Mammary epithelial cell (primary cell): ENCODE measurements at places on chromosomes 5 and 9. TPM values are rescaled to one million over a fixed set of nuclear protein-coding genes. Genes with fewer than 3 reads are reported as not detected.

The CD180 gene
- not detected in 2 replicates for total RNA-seq

The CDK5RAP2 gene
- 43.5 and 50.3 TPM in 2 replicates for total RNA-seq

The F2RL1 gene
- total RNA-seq, result 93.5 TPM

The COMMD10 gene
- total RNA-seq, result 26.7 TPM

The GAPVD1 gene
- total RNA-seq, result 73.7 TPM

The DMRTA1 gene
- total RNA-seq, result 0.61 TPM in 2 replicates

The OTP gene
- total RNA-seq, result not detected

The RNF180 gene
- 2.9 and 5.7 TPM in 2 replicates for total RNA-seq

The EDIL3 gene
- total RNA-seq, result 137 TPM

The C9orf153 gene
- total RNA-seq, result 0.33 TPM

The KCNV2 gene
- not detected in 2 replicates for total RNA-seq

The NOTCH1 gene
- 170 TPM for total RNA-seq

The OMD gene
- not detected in 2 replicates for total RNA-seq

The SH3GL2 gene
- total RNA-seq, result not detected in 2 replicates

The PCDHGA11 gene
- 8.5 TPM for total RNA-seq

The NR5A1 gene
- total RNA-seq, result not detected in 2 replicates

GRCh38 chr9:105258225-105258737 lies 13.8 kb downstream of the SLC44A1 start:
- no peak for DNase-seq

DNA sequence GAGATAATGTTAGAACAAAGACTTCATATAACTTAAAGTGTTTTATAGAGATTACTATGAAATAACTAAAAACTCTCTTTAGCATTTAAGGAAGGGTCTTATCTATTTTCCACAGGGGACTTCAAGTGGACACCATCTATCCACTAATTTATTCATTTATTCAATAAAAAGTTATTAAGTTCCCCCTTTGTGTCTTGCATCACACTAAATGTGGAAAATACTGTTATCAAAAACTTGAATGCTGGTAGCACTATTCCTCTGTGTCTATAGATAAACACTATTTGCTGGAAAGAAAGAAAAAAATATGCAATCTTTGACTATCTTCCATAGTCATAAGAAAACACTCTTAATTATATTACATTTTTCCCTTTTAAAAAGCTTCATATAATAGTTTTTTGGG lies 20.1 kb upstream of the ZNF622 start:
- DNase-seq, result no peak

GRCh38 chr9:35103660-35104191 lies 795 bp upstream of the STOML2 start:
- no peak for DNase-seq

GRCh38 chr5:167644619-167645018 lies 646.8 kb upstream of the WWC1 start:
- peak; percentile 87 for DNase-seq

GRCh38 chr5:33921002-33921401 lies 15.2 kb upstream of the RXFP3 start:
- DNase-seq, result no peak

- no peak for DNase-seq
Observed at GRCh38 chr9:81833563-81834345, 94.5 kb upstream of the SPATA31D4 start.

- no peak for DNase-seq
Observed at GRCh38 chr5:139488260-139488659, 5.7 kb upstream of the STING1 start.

DNA sequence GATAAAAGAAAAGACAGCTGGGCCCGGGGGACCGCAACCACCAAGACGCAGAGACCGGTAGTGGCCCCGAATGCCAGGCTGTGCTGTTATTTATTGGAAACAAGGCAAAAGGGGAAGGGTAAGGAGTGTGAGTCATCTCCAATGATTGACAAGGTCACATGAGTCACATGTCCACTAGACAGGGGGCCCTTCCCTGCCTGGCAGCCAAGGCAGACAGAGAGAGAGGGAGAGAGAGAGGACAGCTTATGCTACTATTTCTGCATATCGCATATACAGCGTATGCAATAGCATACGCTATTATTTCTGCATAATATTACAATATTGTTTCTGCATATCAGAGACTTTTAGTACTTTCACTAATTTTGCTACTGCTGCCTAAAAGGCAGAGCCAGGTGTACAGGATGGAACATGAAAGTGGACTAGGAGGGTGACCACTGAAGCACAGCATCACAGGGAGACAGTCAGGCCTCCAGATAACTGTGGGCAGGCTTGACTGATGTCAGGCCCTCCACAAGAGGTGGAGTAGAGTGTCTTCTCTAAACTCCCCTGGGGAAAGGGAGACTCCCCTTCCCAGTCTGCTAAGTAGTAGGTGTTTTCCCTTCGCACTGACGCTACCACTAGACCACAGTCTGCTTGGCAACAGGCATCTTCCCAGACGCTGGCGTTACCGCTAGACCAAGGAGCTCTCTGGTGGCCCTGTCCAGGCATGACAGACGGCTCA lies 50.3 kb downstream of the RFX3 start:
- no peak for DNase-seq

- DNase-seq, result no peak
Observed at GRCh38 chr9:91816356-91816755, 133.7 kb downstream of the ROR2 start.

GRCh38 chr9:106286249-106286648 lies 576.7 kb upstream of the ZNF462 start:
- DNase-seq, result peak; percentile 27

- DNase-seq, result no peak
Observed at GRCh38 chr5:27523629-27524028, 485.2 kb upstream of the CDH9 start.

DNA sequence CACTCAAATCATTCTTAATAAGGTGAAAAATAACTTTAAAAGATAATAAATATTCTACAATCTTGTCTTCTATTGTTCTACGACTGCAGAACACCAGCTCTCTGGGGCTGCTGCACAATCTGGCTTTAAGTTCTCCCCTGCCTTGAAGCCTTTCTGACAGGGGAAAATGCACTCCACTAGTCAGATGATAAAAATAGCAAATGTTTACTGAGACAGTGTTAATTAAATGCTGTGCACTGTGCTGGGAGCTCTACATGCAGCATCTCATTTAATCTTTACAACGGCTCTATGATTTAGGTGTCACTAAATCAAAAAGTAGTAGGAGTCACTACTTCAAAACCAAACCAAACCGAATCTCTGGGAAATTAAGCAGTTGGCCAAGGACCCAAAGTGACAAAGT lies 132.7 kb downstream of the SLIT3 start:
- no peak for DNase-seq

DNA sequence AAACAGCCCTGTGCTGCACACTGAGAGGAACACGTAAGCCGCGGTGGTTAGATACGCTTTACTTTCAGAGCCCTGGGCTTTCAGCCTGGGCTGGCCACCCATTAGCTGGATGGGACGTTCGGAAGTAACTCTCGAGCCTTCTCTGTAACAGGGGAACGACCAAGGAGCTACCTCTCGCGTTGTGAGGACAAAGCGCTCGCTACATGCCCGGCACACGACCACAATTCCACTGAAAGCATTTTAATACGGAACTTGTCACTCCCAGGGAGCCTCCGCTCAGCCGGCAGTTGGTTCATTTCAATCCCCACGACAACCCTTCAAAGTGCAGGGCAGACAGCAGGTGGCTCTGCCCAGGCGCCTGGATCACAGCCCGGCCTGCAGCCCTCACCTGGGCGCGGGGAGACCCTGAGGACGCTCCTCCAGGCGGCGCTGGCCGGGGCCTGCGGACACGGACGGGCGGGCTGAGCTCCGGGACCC lies 368 bp downstream of the SURF1 start:
- DNase-seq, result no peak

DNA sequence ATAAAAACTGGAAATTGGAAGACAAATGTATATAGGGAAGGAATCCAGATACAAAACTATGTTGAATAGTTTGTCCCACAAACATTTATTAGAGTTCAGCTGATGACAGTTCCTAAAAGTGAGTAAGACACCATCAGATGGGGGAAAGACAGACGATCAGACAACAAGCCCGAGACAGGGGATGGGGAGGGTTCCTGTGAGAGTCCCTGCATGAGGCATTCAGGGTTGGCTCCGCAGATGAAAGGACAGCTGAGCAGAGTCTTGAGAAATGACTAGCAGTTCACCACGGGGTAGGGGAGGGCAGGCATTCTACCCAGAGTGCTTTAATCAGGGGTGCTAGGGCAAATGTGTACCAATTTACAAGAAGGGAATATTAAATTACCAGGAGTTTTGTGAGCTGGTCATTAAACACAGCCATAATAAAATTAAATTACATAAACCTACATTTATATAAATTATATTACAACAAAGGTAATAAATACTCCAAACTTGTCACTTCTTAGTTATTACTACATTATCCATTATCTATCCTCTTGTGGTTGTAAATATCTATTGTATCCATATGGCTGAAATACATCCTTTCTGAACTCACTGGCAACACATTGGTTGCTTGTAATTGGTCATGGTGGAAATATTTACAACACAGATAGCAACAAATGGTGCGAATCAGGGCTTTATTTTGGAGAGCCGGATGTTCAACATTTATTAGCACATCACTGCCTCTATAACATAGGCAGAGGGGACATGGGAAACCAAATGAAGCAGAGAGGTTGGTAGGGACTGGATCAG lies 27.8 kb downstream of the TNFSF15 start:
- no peak for DNase-seq

DNA sequence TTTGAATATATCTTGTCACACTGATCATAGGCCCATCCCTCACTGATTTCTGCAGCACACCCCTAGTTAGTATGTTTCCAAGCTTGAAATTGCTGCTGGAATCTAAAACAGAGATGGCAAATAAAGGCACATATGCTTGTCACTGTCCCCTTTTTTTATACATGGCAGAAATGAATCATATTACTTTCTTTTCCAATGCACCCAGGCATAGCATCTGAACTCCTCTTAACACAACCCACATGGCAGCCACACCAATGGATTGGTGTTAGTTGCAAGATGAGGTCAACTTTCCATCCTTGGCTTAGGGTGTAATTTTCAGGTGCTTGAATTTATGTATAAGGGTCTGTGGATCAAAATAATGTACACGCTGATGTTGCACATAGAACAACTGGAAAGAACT lies 473.8 kb upstream of the ZNF608 start:
- no peak for DNase-seq

DNA sequence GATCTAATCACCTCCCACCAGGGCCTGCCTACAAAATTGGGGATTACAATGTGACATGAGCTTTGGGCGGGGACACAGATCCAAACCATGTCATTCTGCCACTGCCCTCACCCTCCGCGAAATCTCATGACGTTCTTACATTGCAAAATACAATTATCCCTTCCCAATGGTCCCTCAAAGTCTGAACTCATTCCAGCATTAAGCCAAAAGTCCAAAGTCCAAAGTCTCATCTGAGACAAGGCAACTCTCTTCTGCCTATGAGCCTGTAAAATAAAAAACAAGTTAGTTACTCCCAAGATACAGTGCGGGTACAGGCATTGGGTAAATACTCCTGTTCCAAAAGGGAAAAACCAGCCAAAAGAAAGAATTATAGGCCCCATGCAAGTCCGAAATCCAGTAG lies 14.6 kb upstream of the PCDHAC2 start:
- no peak for DNase-seq

- no peak for DNase-seq
Observed at GRCh38 chr5:81146031-81146430, 87.1 kb upstream of the CKMT2 start.

DNA sequence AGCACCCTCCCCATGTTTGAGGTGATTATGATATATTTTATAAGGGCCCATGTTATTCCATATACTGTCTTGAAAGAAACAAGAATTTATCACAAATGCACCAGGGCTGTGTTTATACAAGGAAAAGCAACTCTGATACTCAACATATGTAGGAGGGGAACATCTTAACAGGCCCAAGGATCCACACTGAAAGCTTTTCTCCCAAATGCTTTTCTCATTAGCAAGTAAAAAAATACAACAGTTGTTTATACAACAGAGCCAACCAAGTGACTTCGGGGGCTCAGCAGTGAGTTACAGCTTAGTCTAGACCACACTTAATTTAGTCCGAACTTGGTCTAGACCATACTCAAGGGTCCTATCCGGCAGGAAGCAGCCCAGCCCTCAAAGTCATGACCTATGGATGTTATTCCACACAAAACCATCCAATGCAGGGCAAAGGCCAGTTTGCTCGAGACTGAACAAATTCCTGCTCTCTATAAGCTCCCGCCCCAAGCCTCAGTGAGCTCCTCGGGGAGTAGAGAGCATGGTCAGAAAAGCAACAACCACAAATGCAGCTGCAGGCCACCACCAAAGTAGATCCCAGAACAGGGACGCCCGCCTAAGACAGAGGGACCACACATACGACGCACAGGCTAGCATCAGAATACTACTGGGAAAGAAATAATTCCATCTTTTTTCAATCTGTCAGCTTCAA lies 6.8 kb downstream of the GZMK start:
- DNase-seq, result no peak

GRCh38 chr5:157930710-157931109 lies 71.8 kb upstream of the CLINT1 start:
- no peak for DNase-seq

DNA sequence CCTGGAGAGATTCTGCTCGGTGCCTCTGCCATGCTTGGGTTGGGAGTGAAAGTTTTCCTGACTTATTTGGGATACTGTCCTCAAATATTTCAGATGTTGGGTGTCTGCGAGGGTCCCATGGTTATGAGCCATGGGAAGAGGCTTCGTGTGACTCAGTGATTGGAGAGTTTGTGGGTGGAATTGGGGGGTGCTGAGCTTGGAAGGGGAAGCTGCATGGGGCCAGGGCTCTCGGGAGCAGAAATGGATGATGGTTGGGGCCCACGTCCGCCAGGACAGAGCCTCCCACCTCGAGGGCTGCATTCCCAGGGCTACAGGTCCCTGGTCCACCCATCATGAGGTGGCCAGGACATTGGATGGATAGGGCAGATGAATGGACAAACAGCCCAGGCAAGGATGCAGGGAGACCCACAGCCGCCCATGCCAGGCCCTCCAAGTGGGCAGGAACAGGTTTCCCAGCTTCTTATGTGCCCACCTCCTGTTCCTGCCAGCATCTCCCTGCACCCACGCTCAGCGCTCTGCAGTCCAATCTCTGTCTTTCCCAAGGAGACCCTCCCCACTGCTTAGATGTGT lies 5.5 kb downstream of the OBP2B start:
- no peak for DNase-seq

DNA sequence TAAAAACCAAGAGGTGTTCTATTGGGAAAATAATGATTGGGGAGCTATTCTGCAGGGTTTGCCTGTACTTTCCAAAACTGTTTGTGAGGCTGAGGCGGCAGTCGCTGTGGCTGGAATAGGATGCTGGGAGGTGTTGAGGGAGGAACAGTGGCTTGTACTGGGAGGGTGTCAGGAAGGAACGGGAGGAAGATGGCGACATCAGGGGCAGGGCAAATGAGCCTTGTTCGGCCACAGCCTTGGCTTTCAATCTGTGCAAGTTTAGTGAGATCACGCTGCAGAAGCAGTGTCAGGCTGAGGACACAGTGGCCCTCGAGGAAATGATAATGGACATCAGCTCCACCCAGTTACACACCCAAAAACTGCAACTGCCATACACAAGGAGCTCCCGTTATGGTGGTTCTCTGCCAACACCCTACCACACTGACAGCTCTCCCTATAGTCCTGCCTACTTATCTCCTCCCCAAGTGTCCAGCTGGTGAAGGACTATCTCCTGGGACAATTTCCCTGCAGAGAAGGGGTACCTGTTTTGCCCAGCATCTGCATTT lies 27.3 kb downstream of the KIF2A start:
- DNase-seq, result no peak

- DNase-seq, result no peak
Observed at GRCh38 chr5:88761269-88761850, 121.6 kb downstream of the MEF2C start.
